ENCODE measurements at places on chromosomes 1 and 21.

- DNase-seq = no peak
These were observed 213.1 kb downstream of the KAZN start for GRCh38 chr1:14811573-14811972.

GRCh38 chr1:203598752-203599151 lies 27.9 kb upstream of the ATP2B4 start:
- no peak for DNase-seq

- no peak for DNase-seq
These were observed 59.4 kb upstream of the FMOD start for GRCh38 chr1:203410182-203410900.

DNA sequence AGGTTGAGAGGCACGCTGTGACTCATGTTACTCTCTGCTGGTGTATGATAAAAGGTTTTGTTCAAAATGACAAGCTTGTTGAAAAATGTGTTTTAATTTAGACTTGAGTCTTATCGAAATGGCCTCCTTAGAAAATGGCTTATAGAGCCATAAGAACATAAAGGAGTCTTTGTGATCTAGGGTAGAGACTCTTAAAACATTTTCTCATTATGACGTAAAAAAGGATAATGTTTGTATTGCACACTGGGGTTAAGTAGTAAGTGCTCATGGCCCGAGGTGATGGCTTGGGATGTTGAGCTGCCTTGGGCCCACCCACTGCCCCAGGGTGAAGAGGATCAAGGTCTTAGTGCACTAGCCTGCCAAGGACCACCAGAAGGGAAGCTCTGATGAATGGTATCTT lies 117.4 kb downstream of the DISC1 start:
- no peak for DNase-seq

- no peak for DNase-seq
These were observed 58.9 kb downstream of the ST3GAL3 start for GRCh38 chr1:43766086-43766784.

GRCh38 chr1:53134042-53134485 lies 8.4 kb downstream of the SLC1A7 start:
- no peak for DNase-seq

Measured in DMS153 (cell line).